ENCODE measurements at places on chromosomes 16 and 17. TPM values are rescaled to one million over a fixed set of nuclear protein-coding genes. Genes with fewer than 3 reads are reported as not detected.

Gene ATP2A1
- total RNA-seq: 1.2 TPM

Gene DOK4
- 2.7 TPM for total RNA-seq

Gene LGALS9
- 140 TPM for total RNA-seq

Gene B4GALNT2
- total RNA-seq: 0.03 TPM

Gene G6PC1
- total RNA-seq: not detected

Gene PMFBP1
- 1.9 TPM for total RNA-seq

Gene CCL1
- total RNA-seq: 0.58 TPM

Gene NEUROD2
- total RNA-seq: not detected

Gene TVP23A
- not detected for total RNA-seq

Gene KRT24
- total RNA-seq: not detected

Gene ARHGAP27
- total RNA-seq: 84.7 TPM

Gene KRTAP1-1
- total RNA-seq: not detected

Gene KRTAP16-1
- total RNA-seq: 0.14 TPM

Gene MRM3
- 16.2 TPM for total RNA-seq

Gene CEP95
- total RNA-seq: 53.1 TPM

Gene MT3
- 4.8 TPM for total RNA-seq

Gene MEIOC
- 0.08 TPM for total RNA-seq

Gene NPIPA3
- 2.9 TPM for total RNA-seq

Gene CD68
- total RNA-seq: 9.8 TPM

Gene ABCC11
- not detected for total RNA-seq

Gene AANAT
- not detected for total RNA-seq

Gene AARS1
- 87.7 TPM for total RNA-seq

Gene TNFSF13
- 7.4 TPM for total RNA-seq

Gene GNG13
- not detected for total RNA-seq

Gene USP6
- 0.08 TPM for total RNA-seq

Gene HS3ST4
- total RNA-seq: not detected

Gene LITAFD
- total RNA-seq: not detected

Data from activated naive CD4-positive, alpha-beta T cell treated with anti-CD3 and anti-CD28 coated beads, Interleukin-2, amount 10 ng/mL, durations not matched to agents 5 hours and 36 hours (primary cell).